ENCODE measurements at places on chromosomes 6 and 20.

DNA sequence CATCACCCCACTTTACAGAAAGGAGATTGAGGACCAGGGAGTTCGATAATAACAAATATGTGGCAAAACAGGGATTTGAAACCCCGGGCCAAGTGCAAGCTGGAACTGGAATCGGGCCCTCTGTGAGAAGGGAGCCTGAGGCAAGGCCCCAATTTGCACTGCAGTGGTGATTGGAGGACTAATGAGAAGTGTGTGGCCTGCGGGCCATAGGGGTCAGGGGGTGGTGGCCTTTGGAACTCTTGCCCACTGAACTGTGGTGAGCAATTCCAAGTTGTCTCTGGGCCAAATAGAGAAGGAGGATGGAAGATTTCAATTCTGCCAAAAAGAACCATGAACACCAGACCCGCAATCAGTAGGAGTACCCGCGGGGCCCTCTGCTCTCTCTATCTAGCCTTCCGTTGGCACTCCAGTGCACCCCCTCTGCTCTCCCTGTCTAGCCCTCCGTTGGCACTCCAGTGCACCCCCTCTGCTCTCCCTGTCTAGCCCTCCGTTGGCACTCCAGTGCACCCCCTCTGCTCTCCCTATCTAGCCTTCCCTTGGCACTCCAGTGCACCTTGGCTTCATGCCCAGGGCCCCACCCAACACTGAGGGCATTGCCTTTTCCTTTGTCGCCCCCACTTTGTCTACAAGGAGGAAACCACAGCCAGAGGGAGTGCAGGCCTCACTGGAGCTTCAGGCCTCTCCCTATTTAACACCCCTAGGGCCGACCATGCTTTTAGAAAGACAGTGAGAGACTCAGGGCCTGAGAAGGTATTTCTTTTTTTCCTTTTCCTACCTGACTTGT, 6.0 kb upstream of the PTPRA start:
- DNase-seq, result no peak

- DNase-seq, result no peak
Measured at GRCh38 chr6:163412801-163413344, 1.6 kb upstream of the QKI start.

GRCh38 chr6:25851961-25852360, 20.1 kb upstream of the SLC17A1 start:
- DNase-seq, result no peak

GRCh38 chr6:88775866-88776571, 187.4 kb downstream of the RNGTT start:
- DNase-seq, result no peak

- DNase-seq, result no peak
Measured at GRCh38 chr20:3621111-3621510, 42.1 kb downstream of the GFRA4 start.

DNA sequence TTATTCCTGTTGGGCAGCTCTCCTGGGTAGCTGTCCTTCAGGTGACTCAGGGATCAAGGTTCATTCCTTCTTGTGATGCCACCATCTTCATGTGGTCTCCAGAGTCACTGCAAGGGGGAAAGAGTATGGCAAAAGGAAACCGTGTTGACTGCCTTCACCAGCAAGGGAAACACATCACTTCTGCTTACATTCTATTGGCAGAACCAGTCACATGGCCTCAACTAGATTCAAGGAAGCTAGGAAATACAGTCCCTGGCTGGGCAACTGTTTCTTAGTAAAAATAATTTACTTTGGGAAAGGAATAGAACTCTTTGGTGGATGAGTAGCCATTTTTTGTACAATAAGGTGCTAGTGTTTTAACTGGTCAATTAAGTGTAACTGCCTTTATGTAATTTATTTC, 5.3 kb downstream of the ANKRD6 start:
- DNase-seq, result peak; percentile 16

DNA sequence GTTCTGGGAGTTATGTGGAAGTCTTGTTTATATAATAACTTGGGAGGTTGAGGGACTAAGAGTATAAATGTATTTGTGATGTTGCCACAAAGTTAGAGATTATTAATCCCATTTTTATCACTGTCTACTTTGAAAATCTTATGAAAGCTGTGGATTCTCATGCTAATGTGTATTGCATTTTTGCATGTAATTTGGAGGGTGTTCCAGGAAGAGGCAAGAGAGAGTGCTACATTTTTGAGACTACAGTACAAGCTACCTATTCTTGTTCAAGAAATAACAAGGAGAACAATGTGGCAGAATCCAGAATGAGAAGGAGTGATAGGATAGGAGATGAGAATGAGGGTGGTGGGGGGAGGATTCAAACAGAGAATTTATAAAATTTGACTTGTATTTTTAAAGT, 34.9 kb downstream of the VTA1 start:
- DNase-seq, result no peak

DNA sequence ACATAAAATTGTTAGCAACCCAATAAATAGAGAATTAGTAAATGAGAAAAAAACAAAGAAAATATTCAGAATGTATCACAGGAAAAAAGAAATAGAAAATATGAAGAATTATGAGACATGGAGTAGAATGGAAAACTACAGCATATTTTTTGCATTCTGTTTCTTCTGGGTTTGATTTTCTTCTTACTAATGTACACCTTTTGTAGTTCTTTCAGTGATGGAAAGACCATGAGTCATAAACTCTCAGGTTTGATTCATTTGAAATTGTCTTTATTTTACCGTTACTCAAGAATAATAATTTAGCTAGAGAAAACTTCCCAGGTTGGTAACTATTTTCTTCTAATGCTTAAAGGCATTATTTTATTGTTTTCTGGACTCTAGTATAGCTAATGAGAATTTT, 90.3 kb upstream of the TMEM170B start:
- DNase-seq, result no peak

- no peak for DNase-seq
Measured at GRCh38 chr6:34526241-34526972, 29.7 kb downstream of the SPDEF start.

DNA sequence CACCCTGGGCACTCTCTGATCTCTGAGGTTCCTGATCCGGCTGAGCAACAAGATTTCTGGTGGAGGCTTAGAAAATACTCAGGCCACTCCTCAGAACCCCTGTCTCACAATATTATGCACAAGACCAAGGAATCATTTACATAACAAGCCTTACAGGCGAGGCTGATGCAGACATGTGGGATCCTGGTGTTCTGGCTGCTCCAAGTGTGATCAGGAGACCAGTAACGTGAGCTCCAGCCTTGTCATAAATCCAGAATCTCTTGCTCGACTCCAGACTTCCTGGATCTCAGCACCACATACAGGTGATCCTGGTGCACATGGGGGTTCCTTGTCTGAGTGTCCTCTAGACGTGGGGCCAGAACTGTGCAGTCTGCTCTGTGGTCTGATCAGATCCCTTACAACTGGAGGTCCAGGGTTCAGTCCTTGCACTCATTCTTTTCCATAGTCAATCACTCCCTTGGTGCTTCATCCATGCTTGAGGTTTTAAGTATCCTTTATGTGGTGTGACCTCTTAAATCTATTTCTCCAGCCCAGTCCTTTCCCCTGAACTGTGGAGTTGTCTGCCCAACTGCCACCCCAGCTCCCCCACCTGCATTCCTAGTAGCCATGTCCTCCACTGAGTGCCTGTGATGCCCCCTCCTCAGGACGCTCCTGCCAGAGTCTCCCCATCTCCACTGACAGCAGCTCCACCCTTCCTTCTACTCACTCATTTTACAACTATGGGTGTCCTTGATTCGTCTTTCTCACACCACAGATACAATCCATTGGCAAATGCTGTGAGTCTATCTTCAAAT, 5.1 kb downstream of the HLA-C start:
- no peak for DNase-seq

- no peak for DNase-seq
Measured at GRCh38 chr6:46539866-46540265, 48.6 kb upstream of the RCAN2 start.

- no peak for DNase-seq
Measured at GRCh38 chr6:157236040-157236725, 87.1 kb downstream of the TMEM242 start.

DNA sequence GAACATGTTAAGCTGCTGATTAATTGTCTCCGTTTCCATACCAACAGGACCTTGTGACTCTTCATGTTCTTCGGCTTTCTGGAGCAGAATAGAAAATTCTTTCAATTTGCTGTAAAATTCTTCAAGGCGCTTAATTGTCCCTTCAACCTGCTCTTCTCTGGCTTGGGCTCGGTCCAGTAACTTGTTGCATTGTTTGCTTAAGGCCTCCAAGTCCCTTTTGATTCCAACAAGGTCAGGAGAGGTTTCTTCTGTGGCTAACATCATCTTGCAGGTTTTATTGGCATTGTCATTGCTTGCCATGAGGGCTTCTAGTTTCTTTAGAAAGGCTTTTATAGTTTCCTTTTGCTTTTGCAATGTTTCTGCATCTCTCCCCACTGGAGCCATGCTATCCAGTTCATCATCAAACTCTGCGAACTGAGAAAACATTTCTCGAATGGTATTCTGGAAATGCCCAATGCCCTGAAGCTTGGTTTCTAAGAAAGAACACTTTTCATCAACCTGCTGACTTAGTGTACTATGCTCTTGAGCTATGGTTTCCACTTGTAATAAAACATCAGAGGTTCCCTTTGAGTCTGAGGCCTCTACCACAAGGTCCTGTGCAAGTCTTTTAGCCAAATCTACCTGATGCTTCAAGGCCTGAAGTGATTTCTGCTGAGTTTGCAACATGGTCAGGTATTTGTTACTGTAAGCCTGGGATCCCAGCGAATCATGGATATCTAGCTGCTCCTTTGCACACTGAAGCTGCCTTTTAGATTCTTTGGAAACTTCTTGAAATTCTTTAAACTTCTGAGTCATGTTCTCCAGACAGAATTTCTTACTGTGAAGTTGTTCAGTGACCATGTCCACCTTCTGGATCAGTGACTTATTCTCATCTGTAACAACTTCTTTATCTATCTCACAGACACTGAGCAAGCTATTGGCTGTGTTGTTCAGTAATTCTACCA, 90.2 kb downstream of the DST start:
- no peak for DNase-seq

DNA sequence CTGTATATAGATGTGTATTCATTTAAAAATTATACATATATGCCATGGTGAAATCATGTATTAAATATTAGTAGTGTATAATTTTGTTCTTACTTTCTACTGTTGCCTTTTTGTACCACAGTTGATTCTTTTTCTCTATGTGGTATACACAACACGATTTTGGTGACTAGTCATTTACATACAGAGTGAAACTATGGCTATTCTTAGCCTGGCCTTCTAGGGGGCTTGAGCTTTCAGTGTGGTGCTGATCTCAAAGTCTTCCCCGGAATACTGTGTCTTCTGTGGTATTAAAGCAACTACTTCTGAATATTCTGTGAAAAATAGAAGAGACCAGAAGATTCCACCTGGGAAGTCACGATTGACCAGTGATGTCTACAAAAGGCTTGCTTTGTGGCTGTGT, 301.9 kb downstream of the UTRN start:
- DNase-seq, result no peak

DNA sequence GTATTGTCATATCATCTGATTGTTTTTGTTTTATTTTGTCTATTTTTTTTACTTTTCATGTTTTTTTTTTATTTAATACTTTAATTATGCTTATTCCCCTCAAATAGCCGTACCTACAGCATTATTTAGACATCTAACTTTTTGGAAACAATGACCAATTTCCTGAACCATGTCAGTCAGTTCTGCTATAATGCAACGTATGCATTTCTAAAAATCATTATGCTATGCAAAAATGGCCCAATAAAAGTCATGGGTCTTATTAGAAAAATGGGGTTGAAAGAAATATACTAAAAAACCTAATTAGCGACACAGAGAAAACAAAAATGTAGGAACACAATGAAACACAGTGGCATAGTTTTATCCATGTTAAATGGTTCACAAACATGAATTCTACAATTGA, 1454.7 kb downstream of the GRIK2 start:
- no peak for DNase-seq

DNA sequence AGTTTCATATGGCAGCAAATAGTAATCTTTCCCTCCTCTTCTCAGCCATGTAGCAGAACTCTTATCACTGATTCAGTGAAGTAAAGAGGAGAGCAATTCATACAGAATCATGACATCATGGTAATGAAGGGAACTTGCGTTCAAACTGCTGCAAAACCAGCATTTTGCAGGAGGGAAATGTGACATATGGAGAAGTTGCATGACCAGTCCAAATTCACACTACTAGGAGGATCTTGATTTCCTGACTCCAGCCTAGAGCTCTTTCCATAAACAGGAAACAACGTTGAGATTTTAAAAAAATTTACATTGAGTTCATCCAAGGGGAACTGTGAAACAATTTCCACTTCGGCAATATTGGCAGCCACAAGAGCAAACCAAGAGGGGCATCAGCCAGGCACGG, 63.8 kb downstream of the MBOAT1 start:
- DNase-seq, result no peak

- DNase-seq, result no peak
Measured at GRCh38 chr6:162100096-162100495, 627.5 kb downstream of the PRKN start.

- DNase-seq, result no peak
Measured at GRCh38 chr20:44583157-44583556, 778 bp downstream of the PKIG start.

Data from A549 (cell line).